ENCODE measurements at places on chromosomes 5 and 9.

DNA sequence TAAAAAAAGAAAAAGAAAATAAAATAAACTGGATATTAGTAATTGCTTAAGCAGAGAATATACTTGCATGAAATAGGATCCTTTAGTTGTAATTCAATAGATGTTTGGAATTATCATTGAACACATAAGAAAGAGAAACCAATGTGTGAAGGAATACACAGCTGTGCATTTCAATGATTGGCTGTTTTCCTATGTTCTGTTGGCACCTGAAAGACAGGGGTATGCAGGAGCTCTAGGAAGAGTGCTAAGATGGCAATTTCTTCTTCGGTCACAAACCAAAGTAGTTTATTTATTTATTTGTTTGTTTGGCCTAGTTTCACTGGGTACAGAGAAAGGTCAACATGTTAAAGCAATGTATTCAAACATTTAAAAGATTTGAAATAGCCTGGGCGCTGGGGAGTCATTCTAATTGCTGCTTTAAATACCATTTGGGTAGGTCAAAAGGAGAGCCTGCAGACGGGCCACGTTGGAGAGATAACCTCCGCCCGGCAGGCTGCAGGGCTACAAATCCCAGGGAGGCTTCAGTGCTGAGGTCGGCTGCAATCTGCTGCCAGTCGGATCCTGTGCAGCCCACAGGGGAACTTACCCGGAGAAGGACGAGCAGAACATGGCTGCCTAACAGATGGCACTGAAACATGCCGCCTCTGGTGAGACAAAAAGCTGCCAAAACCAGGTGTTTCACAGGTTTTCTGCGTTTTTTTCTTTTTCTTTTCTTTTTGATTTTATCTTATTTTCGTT lies 154.2 kb upstream of the TYRP1 start:
- no peak for DNase-seq

- DNase-seq: no peak
Measured at GRCh38 chr5:120091376-120091948, 372.6 kb upstream of the PRR16 start.

DNA sequence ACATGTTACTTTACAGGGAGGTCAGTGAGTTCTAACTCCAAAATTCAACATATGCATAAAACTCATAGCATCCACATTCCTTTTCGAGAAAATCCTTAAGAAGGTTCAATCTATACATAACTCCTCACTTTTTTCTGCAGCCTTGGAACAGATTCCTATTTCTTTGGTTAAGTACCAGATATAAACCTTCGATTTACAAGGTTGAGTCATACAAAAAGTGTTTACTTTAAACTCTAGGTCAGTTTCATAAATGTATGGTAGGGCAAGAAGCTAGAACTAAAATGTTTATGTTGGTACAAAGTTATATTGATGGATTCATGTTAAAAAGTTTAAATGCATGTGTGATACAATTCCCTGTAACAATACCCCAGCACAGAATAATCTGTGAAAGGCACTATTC lies 19.4 kb downstream of the CDKN2AIPNL start:
- DNase-seq: no peak

DNA sequence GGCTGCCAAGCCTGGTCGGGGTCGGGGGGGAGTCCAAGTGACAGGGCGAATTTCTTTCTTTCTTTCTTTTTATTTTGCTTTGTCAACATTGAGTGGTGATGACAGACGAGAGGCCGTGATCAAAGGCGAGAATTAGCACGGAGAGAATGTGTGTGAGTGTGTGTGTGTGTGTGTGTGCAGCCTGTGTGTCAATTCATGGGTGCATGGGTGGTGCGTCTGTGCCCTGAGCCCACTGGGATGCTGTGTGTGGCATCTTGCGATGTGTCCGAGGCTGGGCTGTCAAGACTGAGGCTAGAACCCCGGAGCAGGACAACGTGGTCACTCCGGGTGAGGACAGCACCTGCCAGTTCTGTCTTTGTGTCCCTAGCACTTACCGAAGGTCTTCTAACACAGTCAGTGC lies 4.7 kb upstream of the FIBCD1 start:
- DNase-seq: no peak

DNA sequence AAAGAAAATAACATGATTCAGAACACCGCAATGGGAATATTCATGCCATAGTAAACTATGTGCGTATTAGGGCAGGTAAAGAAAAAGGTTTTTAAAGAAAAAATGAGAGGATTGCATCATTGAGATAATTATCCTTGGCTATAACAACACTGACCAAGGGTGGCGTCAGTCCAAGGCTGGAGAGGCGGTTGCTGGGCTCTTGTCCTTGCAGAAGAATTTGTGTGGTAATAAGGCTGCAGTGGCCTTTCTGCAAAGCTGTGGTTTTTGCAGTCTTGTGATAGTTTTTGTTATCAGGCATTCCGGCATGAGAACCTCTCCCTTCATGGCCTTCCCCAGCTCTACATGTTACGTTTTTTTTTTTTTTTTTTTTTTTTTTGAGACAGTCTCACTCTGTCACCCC lies 14.0 kb downstream of the BOD1 start:
- DNase-seq: peak; percentile 69

GRCh38 chr9:82681809-82682208 lies 381.1 kb downstream of the RASEF start:
- DNase-seq: no peak

- no peak for DNase-seq
Measured at GRCh38 chr9:35374436-35374835, 115.5 kb upstream of the RUSC2 start.

GRCh38 chr9:73146111-73146815 lies 5.4 kb upstream of the ANXA1 start:
- no peak for DNase-seq

DNA sequence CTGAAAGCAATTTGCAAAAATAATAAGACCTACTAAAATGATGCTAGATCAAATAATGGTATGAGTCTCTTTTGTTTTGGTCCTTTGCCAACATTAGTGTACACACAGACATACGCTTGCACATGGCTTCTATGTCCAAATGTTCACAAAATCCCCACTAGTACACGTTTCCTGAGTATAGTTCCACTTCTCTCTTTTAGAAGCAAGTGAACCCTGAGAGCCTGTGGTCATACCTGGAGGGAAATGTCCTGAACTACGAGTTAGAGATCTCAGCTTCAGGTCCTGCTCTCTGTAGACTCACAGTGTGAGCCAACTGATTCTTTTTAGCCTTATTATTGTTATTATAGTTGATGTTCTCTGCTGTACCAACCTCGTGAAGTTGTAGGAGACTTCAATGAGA lies 47.3 kb upstream of the ACTBL2 start:
- no peak for DNase-seq

GRCh38 chr5:72637058-72637457 lies 129.8 kb upstream of the ZNF366 start:
- no peak for DNase-seq

DNA sequence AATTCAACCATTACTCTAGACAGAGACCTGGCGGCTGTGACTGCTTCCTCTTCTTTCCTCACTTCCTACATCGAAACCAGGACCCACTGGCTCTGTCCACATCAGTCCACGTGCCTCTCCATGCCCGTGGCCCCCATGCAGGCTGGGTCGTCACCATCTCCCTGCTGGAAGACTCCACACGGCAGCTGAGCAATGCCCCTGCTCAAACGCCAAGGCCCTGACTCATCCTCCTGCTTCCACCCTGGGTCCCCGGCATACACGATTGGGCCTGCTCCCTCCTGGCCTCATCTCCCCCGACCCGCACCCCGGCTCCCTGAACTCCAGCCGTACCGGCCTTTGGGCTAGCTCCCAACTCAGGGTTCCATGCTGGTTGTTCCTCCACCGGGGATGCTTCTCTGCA lies 67.2 kb upstream of the IER5L start:
- peak; percentile 60 for DNase-seq

DNA sequence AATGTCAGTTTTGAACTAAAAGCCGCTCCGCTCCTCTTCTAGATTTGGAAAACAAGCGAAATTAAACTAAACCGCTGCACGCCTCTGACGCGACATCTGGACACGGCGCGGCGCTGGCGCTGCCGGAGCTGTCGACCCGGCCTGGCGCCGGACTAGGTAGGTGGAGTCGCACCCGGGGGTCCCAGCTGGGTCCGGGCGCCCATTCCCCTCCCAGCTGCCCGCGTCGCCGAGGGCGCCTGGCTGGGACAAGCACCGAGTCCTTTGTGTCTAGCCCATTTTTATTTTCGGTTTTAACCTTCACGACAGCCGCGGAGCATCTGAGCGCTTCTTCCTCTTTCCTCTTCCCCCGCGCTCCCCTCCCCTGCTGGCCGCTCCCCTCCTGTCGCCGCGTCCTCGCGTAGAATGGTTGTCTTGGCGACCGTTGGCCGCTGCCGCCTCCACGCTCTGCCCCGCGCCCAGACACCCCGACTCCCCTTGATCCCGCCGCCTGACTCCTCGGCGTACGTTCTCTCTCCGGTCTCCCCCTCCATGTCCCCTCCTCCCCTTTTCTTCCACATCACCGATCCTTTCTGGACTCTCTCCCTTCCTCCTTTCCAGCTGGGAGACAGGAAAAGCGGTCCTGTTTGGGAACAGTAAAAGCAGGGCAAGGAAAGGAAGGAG lies 545 bp downstream of the CDKN2B-AS1 start:
- no peak for DNase-seq

DNA sequence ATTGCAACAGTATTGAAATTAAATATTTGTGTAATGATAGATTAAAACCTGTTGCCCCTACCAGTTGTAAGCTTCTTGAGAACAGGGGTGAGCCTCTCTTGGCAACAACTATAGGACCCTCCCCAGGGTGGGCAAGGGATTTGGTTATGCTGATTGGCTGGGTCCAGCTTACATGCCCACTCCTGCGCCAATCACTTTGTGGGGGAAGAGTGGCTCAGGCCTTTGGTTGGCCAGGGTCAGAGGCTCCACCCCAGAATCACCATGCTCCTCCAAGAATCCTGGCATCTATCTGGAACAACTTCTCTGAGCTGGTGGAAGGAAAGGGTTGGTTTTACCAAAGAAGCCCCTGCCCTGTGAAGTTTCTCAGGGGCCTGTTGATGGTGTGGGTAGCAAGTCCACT lies 8.6 kb upstream of the PITX1 start:
- DNase-seq: no peak

DNA sequence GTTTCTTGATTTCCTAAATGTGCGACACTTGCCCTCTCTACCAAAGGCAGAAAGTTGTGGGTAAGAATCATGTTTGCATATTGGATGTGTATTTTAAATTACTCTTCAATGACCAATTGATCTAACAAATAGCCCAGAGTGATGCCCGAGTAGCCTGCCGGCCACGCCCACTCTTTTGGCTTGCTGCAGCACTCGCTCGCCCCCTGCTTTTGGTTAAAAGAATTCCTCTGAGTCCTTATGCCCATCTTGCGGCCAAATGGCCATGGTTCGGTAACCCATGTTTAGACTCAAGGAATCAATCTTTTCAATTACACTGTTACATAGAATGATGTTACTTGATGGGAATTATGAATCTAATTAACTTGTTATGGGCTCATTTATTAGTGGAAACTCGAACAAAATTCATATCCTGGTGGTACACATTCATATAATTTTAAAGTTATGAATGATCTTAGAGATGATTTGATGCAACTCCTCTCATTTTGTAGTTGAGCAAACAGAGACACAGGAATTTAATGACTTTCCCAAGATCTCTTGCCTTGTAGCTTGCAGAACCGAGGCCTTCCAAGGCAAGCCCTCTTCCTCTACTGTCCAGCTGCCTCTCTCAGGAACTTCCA lies 36.5 kb downstream of the PPIC start:
- DNase-seq: peak; percentile 13

GRCh38 chr9:134908524-134909309 lies 9.0 kb downstream of the FCN1 start:
- DNase-seq: no peak

DNA sequence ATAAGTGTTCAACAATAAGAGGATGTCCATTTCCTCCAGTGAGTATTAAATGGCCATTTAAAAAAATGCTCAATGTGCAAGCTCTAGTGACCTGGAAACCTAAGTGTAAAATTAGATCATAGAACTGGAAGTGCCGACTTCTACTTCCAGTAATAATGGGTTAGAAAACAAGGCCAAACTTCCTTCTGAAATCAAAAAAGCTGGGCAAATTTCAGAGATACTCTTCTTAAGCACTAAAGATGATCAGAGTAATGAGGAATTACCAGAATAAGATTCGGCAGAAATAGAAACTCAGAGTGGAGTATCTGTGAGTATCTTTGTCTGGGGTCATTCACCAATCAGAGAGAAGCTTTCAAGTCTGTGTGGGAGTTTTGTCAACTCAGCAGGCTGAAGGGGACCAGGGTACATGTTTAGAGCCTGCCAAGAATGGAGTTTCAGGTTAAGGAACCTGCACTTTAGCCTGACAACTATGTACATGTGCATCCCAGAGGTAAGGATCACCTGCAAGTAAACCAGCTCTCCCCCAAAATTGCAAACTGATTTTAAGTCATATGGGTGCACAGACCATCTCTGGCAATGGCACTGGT lies 17.1 kb downstream of the FCN2 start:
- DNase-seq: no peak

GRCh38 chr5:159903131-159903530 lies 13.2 kb upstream of the ADRA1B start:
- no peak for DNase-seq

- no peak for DNase-seq
Measured at GRCh38 chr9:5569891-5570290, 59.0 kb upstream of the RIC1 start.

DNA sequence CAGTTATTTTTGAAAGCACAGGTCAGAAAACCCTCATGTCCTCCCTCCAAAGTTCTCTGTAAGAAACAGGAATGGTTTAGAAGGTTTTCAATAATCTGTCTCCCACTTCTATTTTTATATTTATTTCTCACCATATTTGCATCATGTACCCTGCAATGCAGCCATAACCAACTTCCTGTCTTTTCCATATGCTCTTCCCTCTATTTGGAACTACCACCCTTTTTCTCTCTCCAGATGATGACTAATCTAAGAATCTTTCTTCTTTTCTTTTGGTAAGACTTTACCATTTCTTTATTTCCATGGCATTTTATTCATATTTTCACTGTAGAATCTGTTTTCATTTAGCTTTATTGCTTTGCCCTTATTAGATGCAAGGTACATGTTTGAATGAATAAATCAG lies 33.9 kb downstream of the MAN2A1 start:
- DNase-seq: no peak

DNA sequence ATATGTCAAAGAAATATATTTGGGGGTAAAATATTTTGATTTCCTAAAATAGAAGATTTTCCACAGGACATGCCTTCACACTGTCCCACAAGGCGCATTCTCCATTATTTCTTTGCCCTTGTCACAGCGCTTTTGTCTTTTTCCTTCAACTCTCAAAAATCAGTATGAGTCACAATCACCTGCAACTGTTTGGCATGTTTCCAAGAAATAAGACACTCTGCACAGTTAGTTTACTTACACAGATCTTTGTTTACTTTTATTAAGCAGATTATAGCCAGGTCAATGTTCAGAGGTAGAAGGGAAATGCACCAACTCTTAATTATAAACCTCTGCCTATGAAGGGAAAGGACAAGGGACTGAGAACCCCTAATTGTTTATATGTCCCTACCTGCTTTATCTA lies 9.5 kb downstream of the CEMIP2 start:
- peak; percentile 58 for DNase-seq

- no peak for DNase-seq
Measured at GRCh38 chr9:77237896-77238295, 60.6 kb downstream of the VPS13A start.
